DMS79 (cell line): ENCODE measurements at places on chromosomes 2 and 18.

- no peak for DNase-seq
Measured at GRCh38 chr2:176100547-176101140, 1.0 kb downstream of the HOXD12 start.

DNA sequence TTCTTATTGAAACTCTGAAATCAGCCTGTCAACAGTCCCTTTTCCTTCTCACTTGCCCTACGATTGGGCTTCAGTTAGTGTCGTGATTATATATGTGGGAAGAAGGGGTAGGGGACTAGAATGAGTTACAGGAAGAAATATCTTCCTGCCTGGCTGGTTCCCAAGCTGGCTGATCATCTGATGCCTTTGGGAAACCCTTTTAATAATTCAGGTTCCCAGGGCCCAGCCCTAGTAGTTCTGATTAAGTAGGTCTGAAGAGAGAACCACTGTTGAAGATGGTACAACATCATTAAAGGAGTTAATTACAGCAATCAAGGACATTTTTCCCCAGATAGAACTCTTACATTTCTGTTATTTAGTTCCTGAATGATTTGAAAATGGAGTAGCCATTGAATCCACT lies 110.1 kb upstream of the EML6 start:
- DNase-seq = no peak

DNA sequence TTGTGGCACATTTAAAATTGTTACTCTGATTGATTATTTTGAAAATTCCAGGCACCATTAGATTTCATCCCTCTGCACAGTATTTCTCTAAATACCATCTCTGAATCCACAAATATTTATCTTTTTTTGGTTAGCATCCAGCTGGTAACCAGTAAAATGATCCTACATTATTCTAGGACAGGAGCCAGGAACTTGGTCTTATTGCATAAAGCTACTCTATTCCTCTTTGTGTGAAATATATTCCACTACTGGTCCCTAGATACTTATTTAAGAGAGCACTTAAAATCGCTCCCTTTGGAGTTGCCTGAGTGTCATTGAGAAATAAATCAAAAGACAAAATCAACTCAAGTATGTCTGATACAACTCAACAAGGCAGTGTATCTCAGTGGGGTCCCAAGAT lies 7.4 kb upstream of the MBOAT2 start:
- DNase-seq = peak; percentile 86

- DNase-seq = no peak
Measured at GRCh38 chr2:108570416-108570815, 36.1 kb downstream of the LIMS1 start.
